Stimulated activated CD4-positive, alpha-beta T cell treated with anti-CD3 and anti-CD28 coated beads, Interleukin-2, amount 100 ng/mL, for 48 hours (primary cell): ENCODE measurements at places on chromosomes 6 and 20.

DNA sequence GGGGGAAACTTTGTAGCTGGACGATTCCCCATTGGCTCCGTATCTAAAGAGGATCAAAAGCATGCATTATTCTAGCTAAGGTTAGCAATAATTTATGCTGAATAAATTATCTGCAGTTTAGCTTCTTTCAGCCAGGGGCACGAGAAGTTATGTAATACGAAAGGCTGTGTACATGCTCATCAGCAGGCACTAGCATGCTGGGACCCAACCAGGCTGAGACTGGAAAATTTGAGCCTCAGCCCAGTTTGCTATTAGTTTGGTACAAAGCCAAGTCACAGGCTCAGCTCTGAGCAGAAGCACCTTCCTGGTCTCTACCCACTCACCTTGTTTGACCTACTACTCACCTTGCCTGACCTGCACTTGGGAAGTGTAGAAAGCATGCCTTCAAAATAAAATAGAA lies 328.1 kb upstream of the ARID1B start:
- no peak for DNase-seq

DNA sequence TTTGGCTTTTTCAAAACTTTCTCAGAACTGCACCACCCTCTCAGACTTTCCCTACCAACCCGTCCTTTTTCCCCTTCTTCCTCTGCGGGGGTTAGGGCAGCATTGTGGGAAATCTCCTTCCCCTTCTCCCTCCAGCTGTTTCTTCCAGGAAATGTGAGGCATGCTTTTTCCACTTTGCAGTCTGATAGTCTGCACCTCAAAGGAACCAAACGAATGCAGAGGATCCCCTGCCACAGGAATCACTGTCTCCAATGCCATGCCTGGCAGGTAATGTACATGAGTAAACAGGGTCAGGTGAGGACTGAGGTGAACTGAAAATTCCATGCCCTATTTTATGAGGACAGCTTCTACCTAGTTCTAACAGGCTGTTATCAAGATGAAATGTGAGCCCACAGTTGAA lies 218.4 kb downstream of the BCAS1 start:
- DNase-seq = no peak

DNA sequence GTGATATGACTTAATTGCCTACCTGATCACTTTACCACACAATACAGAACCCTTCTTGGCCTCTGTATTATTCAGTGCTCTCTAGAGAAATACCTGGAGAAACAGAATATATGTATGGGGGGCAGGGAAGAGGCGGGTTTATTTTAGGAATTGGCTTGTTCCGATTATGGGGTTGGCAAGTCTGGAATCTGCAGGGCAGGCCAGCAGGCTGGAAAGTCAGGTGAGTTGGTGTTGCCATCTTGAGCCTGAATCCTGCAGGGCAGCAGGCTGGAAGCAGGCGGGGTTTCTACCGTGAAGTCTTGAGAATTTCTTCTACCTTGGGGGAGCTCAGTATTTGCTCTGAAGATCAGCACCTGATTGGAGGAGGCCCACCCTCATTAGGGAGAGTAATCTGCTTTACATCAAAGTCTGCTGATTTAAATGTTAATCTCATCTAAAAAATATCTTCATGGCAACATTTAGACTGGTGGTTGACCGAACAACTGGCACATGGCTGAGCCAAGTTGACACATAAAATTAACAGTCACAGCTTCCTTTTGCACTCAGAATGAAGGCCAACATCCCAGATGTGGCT lies 193.9 kb downstream of the ZDHHC14 start:
- DNase-seq = no peak

DNA sequence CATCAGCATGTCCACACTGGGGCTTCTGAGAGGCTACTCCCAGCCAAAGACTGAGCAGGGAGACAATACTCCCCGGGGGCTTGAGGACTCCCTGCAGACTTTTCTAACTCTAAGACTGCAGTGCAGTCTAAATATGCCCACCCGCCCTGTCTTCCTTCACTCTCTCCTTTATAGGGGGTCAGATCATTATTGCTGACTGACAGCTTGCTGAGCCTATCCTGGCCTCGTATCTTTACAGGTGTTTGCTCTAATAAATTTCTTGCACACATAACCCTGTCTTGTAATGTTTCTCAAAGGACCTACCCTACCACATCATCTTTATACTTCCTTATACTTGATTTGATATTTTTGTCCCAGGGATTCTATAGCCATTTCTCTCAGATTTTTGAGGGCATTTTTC lies 39.4 kb upstream of the MOCS1 start:
- no peak for DNase-seq

- DNase-seq = no peak
Observed at GRCh38 chr6:39111280-39111679, 3.7 kb downstream of the SAYSD1 start.

DNA sequence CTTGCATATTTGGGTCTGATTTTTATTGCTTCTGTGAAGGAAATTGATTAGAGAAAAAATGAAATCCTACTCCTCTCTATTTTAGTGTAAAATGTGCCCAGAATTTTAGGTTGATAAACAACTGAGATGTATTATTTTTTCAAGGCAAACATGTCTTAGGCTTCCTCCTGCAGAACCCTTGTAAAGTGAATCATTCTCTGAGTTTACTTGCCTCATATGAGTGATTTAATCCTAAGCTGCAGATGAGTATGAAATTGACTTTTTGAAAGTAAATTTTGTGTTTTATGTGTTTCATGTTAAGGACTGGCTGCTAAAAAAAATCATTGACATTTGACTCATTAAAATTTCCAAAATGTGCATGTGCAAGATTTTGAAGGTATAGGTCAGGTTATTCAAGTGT lies 138.5 kb upstream of the PHACTR1 start:
- DNase-seq = no peak

DNA sequence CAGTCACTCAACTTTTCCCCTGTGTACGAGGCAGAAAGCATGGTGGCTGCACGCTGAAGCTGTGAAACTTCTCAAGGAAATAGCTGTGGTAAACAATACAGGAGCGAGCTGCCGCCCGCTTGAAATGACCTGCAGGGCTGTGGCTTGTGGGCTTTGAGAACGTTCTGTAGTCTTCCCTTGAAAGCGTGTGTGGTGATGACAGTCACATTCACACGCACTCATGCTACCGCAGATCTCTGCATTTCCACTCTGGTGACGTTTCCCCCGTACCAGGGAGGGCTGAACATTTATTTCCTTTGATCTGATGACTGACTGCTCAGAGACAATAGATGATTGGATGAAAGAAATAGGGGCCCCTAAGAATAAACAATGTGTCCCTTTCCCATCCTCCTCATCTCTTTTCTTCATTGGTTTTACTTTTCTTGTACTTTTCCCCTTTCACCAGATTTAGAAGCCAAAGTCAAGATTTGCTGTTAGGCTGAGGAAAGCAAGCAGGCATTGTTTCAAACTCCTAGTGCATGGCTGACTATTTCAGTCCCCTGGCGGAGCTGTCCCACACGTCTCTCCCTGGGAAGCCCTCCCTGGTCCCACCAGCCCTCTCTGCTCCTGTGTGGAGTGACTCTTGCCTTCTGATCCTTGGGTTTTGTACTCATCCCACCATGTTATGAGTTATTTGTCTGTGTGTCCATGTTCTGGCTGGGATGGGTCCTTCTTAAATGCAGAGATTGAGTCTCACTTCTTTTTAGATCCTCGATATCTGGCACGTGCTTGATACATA lies 3.9 kb downstream of the SYTL3 start:
- peak; percentile 76 for DNase-seq

GRCh38 chr6:86331919-86332318 lies 605.4 kb upstream of the HTR1E start:
- no peak for DNase-seq
